ENCODE measurements at places on chromosomes 11 and 22. TPM values are rescaled to one million over a fixed set of nuclear protein-coding genes. Genes with fewer than 3 reads are reported as not detected.

DNA sequence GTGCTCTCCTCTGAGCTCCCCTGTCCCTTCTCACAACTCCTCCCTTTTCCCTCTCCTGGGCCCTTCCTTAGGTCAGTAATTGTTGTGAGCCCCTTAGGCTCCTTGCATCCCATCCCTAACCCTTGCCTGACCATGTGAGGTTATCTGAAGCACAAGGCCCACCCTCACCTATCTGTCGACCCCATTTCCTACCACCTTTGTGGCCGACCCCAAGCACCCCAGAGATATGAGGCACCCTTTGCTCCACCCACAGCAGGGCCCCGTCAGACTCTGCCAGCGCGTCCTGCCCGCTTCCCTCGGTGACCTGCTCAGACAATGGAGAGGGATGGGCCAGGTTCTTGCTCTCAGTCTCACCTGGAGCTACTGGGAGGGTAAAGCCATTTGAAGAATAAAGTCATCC, 1.3 kb downstream of the GNG3 start:
- DNase-seq = no peak

LMO2 gene
- polyA plus RNA-seq = 0.16 TPM

GRCh38 chr22:36339171-36340065, 48.3 kb downstream of the MYH9 start:
- DNase-seq = no peak

DNA sequence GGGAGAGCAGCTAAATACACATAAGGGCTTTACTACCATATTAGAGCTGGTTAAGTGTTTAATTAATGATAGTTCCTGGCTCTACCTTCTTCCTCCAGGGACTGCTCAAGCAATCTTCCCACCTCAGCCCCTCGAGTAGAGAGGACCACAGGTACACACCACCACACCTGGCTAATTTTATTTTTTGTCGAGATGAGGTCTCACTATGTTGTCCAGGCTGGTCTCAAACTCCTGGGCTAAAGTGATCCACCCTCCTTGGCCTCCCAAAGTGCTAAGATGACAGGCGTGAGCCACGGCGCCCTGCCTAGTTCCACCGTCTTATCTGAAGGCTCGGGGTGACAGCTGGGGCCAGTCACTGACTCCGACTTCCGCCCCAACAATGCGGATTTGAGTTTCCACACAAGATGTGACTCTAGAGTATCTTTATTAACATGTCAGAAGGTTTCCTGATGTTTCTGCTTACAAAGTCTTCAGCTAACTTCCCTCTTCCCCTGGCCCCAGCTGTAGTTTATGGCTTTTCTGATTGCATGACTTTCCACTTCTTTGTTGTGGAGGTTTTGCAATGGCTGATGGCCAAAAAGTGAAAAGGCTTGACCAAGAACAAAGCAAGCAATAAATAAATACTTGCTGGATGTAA, 16.8 kb downstream of the TPST2 start:
- DNase-seq = no peak

DNA sequence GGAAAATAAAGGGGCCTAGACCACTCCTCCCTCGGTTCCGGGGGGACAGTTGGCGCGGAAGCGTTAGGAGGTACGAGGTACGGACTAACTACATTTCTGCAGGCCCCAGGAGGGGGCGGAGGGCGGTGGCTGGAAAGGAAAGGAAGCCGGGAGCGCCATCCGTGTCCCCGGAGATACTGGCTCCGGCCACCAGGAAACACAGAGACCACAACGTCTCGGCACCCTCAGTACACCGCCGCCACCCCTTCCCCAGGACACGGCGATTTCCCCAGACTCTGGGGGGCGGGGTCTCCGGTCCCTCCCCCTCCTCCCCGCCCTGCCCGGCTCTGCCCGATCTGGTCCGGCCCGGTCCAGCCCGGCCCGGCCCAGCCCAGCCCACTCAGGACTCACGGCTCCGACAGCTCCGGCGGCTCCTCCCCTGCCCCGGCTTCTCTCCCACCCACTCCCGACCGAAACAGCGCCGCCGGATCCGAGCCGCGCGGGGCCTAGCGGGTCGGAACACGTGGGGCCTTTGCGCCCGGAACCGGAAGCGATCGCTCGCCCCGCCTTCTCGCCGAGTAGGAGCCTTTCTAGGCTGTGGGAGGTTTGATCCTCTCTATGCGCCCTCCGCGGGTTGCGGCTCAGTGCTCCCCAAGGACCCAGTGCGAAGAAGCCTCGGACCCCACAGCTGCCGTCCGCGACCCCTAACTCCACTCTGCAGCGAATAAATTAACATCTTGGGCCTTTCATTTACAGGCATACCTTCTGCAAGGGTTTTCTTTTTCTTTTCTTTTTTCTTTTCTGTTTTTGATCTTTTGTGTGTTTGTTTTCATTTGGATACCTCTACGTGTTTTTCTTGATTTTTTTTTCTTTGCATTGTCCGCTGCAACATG, at the start of gene ZNF202:
Gene ZNF202, minus strand, starts transcription at position 502 of the 872 bp plus-strand sequence. CDS start 10,772 bp downstream, outside the sequence.
- peak; percentile 89 for DNase-seq

TMEM86A gene
- polyA plus RNA-seq = 0.41 TPM

DNA sequence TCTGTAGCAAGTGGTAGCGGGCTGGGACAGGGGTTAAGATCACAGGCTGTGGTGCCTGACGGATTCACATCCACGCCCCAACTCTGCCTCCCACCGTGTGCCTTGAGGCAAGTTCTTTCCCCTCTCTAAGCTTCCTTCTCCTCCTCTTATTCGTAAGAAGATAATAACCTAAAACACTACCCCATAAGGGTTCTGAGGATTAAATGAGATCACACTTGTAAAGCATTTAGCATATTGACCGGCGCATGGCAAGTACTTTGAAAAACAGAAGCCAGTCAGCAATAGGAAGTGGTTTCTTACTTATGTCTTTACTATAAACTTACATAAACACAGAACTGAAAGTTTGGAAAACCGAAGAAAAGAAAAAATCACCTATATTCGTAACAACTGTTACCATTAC, 15.5 kb upstream of the LMO2 start:
- no peak for DNase-seq

TEAD1 gene
- 116 TPM for polyA plus RNA-seq

DNA sequence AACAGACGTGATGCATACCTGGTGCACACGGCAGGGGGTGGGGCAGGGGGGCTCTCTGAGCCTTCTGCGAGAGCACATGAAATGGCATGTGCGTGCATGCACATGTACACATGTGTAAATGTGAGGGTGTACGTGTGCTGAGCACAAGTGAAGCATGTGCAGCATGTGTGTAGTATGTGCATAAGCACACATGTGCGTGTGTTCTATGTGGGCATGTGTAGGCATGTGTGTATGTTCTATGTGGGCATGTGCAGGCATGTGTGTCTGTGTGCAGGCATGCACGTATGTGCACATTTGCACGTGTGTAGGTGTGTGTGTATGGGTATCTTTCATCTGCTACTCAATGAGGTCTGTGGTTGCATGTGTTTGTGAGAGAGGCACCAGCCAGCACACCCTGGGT, 371.2 kb downstream of the CTTN start:
- DNase-seq = no peak

CHRM1 gene
- polyA plus RNA-seq = not detected

DDX10 gene
- polyA plus RNA-seq = 46.9 TPM

GRCh38 chr11:93614173-93614722, 47.2 kb upstream of the CEP295 start:
- DNase-seq = peak; percentile 8

OR2AG1 gene
- polyA plus RNA-seq = not detected

PRDM10 gene
- polyA plus RNA-seq = 3.1 TPM

DNA sequence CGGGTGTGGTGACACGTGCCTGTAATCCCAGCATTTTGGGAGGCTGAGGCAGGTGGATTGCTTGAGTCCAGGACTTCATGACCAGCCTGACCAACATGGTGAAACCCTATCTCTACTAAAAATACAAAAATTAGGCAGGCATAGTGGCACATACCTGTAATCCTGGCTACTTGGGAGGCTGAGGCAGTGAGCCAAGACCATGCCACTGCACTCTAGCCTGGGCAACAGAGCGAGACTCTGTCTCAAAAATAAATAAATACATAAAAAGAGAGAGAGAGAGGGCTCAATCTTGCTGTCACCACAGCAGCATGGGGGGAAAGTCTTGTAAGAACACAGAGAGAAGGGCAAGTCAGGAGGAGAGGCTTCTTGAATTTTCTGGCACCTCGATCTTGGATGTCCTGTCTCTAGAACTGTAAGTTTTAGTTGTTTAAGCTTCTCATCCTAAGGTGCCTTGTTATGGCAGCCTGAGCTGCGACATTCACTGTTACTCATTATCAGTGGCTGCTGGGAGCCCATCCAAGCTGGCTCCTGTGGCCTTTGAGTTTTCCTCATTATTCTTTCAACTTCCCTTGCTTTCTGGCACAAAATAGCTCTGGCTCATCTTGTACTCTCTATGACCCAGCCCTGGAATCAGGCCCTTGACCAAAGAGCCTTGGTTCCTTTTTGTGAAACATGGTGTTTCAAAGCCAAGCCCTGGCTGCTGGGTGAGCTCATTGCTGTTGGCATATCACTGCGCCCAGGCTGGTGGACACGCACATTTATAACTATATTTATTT, 8.0 kb upstream of the PSMC3 start:
- no peak for DNase-seq

GRCh38 chr11:45470151-45470793, 184.1 kb upstream of the SYT13 start:
- DNase-seq = no peak

- no peak for DNase-seq
Measured at GRCh38 chr11:35174666-35175065, 35.7 kb downstream of the CD44 start.

DNA sequence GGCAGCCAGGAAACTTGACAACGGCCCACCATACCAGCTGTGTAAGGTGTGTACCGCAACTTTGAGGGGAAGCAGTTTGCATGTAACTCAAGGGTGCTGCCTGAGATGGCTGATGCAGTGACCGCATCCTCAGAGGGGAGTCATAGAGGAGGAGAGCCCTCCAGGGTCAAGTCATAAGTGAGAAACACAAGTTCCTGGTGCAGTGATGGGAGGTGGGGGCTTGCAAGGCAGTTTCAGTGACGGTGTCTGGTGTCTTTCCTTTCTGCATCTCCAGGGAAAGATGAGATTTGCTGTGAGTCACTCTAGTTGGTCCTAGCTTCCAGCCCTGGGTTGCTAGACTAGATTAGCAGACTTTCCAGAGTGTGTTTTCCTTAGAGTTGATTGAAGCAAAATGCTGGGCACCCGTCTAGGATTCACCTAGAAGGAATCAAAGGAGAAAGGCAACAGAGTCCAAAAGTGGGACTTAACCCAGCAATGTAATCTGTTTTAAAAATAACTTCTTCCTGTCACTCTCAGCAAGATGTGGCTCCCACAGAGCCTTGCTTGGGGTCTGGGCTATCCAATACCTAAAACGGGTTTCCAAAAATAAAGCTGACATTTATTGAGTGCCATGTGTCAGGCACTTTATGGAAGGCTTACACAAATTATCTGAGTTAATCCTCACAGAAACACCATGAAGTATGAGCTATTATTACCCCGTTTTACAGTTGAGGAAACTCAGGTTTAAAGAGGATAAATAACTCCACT, 265.4 kb upstream of the PLET1 start:
- no peak for DNase-seq

- no peak for DNase-seq
Measured at GRCh38 chr11:32343325-32344008, 91.9 kb downstream of the WT1 start.
